ENCODE measurements at places on chromosomes 7 and 10.
A peak's percentile ranks its signal among the peaks of the same experiment; 100 is the strongest.

DNA sequence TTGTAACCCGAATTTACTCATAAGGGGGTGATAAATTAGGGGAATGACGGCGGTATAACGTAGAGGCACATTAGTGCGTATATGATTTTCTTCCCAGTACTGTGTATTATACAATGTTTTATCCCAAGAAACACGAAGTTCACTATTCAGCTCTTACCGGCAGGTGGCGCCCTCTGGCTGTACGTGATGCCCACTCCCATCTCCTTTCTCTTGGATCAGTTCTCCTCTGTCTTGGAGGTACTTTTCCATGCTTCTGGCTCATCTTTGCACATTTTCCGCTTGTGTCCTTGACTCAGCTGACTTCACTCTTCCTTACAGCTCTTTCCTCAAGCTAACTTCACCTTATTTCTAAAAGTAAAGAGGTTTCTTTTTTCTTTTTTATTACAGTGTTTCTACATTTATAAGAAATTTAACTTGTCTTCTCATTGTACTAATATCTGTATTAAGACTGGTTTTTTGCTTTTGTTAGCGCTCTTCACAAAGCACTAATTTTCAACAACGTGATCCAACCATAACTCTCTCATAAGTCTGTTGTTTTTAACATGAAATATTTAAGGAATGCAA lies 21.3 kb downstream of the TMEM176B start:
- DNase-seq: peak; percentile 50

GRCh38 chr7:134362587-134363483 lies 46.1 kb upstream of the SLC35B4 start:
- DNase-seq: no peak

DNA sequence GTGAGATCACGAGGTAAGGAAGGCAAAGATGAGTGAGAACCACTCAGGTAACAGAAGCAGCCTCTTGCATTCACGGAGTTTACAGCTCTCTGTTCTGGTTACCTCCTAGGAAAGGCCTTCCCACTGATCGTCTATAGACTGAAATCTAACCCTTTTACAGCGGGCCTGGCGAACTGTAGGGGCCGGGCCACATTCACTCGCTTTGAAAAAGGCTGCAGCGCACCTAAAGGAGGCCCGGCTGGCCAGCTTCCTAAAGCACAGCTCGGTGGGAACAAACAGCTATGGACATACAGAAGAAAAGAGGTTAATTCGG lies 565 bp downstream of the ATP5MK start:
- no peak for DNase-seq

DNA sequence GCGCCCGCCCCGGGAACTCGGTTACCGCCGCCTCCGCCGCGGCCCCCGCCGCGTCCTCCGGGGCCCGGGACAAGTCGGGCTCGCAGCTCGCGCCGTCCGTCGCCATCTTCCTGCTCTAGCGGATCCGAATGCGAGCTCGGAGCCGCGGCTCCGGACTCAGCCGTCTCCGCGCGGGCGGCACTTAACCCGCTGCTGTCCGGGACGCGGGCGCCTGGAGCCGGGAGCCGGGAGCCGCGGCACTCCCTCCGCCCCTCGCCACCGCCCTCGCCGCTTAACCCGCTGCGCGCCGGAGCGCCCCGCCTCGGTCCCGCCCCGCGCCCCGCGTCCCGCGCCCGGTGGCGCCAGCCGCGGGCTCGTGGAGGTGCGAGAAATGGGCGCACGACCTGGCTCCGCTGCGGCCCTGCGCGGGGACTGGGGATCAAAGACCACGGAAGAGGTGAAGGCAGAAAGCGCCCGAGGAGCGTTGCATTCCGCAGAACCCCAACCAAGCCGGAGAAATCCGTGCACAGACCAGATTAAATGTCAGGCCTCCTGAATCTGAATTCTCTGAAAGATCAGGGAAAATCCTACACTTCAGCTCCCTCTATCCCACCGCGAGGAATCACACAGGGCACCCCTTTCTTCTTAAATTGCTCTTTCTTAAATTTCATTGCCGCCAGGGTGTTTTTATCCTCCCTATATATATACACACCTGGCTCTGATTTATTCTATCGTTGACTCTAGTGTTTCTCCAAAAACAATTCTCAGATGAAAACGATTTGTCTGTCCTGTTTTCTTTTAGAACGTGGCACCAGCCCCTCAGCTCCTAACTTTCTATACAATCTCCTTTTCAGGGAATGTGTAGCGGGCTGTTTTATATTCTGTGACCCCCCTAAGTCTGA lies at the start of gene CTTNBP2:
Gene CTTNBP2, minus strand, starts transcription at position 132 of the 881 bp plus-strand sequence. Its CDS starts 26 bp downstream, at position 106.
- DNase-seq: no peak

DNA sequence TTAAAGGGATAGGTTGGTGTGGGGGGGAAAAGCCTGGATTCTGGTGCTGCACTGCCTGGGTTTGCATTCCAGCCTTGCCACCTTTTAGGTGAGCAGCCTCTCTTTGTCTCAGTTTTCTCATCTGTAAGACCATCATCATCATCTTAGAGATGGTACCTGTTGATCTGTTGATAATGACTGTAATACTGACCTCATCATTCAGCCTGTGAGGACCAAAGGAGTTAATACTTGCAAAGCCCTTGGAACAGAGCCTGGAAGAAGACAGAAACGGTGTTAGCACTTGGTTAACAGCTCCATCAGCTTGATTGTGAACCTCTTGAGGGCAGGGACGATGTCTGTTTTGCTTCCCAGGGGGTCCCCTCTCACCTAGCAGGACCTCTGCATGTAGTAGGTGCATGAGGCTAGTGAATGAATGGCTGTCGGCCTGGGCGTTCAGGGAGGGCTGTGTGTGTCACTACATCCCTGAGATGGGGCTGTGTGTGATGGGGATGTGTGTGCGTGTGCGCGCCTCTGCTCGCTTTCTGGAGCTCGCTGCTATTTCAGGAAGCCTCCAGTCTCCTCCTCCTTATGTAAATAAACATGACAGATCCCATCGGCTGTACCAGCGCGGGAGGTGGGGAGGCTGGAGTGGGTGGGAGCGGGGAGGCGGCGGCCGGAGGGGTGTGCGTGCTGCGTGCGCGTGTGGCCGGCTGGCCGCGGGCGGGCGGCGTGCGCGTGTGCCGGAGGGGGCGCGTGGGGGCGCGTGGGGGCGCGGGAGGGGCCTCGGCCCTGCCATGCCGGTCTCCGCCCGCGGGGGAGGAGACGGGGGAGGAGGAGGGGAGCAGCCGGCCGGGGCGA lies 61.2 kb downstream of the NEURL1 start:
- no peak for DNase-seq

DNA sequence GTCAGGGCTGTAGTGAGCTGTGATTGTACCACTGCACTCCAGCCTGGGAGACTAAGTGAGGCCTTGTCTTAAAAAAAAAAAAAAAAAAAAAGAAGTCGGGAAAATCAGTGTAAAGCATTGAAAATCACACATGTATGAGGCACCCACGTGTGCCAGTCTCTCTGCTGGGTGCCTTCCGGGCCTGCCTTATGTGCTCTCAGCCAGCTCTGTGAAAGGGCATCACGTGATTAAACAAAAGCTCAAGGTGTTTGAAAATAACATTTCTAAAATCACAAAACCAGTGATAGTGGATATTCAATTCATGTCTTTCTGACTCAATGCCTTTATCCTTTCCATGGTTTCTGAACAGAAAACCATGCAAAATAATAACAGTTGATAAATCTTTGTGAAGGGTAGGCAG lies 125.2 kb upstream of the PALS2 start:
- DNase-seq: no peak

GRCh38 chr10:123862421-123863182 lies 29.0 kb downstream of the CPXM2 start:
- DNase-seq: no peak

DNA sequence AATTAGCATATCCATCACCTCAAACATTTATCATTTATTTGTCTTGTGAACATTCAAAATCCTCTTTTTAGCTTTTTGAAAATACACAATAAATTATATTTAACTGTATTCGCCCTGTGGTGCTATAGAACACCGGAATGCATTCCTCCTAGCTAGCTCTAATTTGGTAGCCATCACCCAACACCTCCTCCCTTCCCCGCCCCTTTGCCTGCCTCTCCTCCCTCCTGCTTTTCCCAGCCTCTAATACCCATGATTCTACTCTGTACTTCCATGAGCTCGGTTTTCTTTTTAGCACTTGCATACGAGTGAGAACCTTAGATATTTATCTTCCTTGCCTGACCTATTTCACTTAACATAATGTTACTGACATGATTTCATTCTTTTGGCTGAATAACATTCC lies 80.1 kb downstream of the ANKRD26 start:
- no peak for DNase-seq

- DNase-seq: no peak
These were observed 28.4 kb downstream of the MKX start for GRCh38 chr10:27717224-27717623.

DNA sequence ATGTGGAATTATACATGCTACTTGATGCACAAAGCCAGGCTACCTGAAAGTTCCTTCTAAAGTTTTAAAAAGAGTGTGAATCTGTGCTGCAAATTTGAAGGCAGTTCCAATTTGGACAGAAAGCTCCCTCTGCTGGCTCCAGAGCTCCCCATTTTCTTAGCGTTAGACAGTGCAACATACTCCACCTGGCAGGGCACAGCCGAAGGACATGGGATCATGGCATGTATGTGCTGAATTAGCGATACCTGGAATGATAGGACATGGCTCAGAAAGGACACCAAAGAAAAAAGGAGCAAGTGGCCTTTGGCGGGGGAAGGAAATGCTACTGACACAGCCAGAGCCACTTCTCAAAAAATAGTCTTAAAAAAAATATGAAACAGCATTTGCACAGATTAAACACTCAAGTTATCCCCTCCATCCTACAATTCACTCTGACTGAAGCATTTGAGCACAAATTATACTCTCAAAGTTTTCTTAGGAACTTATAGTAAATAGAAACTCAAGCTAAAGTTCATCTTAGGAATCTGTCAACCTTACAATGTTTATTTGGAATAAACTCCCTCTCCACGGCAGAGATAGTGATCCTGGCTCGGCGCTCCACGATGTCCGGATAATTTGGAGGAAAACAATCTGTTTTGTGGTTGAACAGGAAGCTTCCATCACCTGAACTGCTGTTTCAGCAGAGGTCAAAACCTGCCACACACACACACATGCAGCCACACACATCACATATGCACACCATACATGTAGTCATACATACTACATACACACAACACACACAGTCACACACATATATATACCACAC lies 80.0 kb downstream of the C7orf25 start:
- no peak for DNase-seq

GRCh38 chr10:88130912-88131311 lies 267.5 kb downstream of the PTEN start:
- DNase-seq: no peak

DNA sequence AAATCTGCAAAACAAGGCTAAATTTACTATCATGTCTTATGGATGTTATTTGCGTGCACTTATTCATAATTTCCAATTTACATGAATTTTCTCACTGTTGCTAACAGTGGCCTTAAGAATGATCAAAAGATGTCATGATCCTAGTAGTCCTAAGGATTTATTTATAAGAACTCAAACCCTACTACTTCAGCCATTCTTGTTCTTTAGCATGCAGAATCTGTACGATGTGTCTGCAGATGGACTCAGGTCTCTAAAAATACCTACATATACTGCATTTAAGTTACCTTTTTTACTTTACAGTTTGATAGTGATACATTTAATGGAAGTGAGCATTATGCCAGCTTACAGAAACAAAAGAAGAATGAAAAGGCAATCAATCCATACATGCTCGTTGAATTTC lies 91.2 kb downstream of the ZNF277 start:
- DNase-seq: no peak

- DNase-seq: no peak
These were observed 122.2 kb upstream of the MGMT start for GRCh38 chr10:129344731-129345355.

DNA sequence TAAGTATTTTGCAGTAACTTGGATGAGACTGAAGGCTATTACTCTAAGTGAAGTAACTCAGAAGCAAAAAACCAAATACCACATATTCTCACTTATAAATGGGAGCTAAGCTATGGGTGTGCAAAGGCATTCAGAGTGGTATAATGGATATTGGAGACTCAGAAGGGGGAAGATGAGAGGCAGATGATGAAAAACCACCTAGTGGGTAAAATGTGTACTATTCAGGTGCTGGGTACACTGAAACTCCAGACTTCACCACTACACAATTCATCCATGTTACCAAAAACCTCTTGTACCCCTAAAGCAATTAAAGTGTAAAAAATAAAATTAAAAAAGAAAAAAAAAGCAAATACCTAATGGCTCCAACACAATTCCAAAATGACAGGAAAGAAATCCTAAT lies 351.7 kb downstream of the NXPH1 start:
- no peak for DNase-seq

GRCh38 chr7:96308253-96308949 lies 13.5 kb downstream of the SLC25A13 start:
- no peak for DNase-seq

- no peak for DNase-seq
These were observed 42.5 kb downstream of the NUP205 start for GRCh38 chr7:135600226-135600625.

GRCh38 chr7:2722591-2722990 lies 34.6 kb downstream of the AMZ1 start:
- no peak for DNase-seq

- no peak for DNase-seq
These were observed 18.6 kb upstream of the ADRB1 start for GRCh38 chr10:114024876-114025610.

DNA sequence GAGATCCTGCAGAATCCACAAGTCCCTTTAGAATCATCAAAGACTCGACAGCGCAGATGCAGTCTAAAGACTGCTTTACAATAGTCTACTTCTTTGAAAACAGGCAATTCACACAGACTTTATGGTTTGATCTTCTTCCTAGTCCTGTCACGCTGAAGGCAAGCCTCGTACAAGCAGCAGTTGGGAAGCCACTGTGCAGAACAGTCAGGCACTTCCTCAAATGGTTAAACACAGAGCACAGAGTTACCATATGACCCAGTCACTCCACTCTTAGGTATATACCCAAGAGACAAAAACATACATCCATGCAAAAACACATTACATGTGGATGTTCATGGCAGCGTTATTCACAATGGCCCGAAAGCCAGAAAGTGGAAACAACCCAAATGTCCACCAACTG lies 41.4 kb downstream of the LRRC20 start:
- DNase-seq: no peak

- DNase-seq: no peak
These were observed 8.8 kb downstream of the DDC start for GRCh38 chr7:50556247-50556991.

- DNase-seq: no peak
These were observed 111.1 kb downstream of the CPED1 start for GRCh38 chr7:121099572-121099971.

DNA sequence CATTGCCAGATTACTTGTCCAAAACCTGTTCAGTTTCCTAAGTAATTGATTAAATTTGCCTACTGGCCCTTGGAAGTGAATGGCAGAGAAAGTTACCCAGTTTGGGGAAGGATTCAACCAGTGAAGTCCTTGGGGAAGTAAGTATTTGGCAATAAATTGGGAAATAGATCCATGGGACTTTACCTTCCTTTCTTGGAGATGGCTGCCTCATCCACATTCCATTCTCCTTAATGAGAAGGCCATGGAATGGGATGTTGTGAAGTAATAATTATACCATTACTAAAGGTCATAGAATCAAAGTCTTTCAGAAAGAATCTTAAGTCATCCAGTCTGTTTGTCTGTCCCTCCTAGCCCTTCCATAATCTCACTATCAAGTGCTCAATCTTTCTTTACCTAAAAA lies 4.5 kb upstream of the COPG2 start:
- DNase-seq: no peak

- DNase-seq: no peak
These were observed 197.5 kb upstream of the KMT2E start for GRCh38 chr7:104816537-104816936.

Measured in GOT3 (cell line).